Cardiac atrium fibroblast (primary cell): ENCODE measurements at places on chromosomes 13 and 19. TPM values are rescaled to one million over a fixed set of nuclear protein-coding genes. Genes with fewer than 3 reads are reported as not detected.

Gene ZIK1
- total RNA-seq: 6.3 and 7.9 TPM in 2 replicates

Gene MUC16
- not detected in 2 replicates for total RNA-seq

Gene C19orf81
- total RNA-seq: not detected in 2 replicates

Gene MPHOSPH8
- 9.7 and 12.2 TPM in 2 replicates for total RNA-seq

Gene CGB5
- total RNA-seq: not detected in 2 replicates

Gene TNFRSF19
- total RNA-seq: 8.5 and 19.3 TPM in 2 replicates

Gene GJB2
- not detected in 2 replicates for total RNA-seq

Gene LILRB5
- not detected in 2 replicates for total RNA-seq

Gene DAND5
- not detected in 2 replicates for total RNA-seq

Gene SIGLEC6
- 0.36 TPM in 1 of 2 replicates, not detected in the other for total RNA-seq

Gene MIPEP
- 12.8 and 14.1 TPM in 2 replicates for total RNA-seq

Gene RASL11A
- 5.8 and 13.4 TPM in 2 replicates for total RNA-seq

Gene LRRC63
- not detected in 2 replicates for total RNA-seq

Gene APLP1
- 20.4 and 38.2 TPM in 2 replicates for total RNA-seq

Gene ZNF181
- 14.6 and 18.8 TPM in 2 replicates for total RNA-seq

Gene IZUMO2
- not detected in 2 replicates for total RNA-seq

Gene SLITRK5
- total RNA-seq: not detected in 2 replicates

Gene KIRREL2
- total RNA-seq: 0.81 TPM in 1 of 2 replicates, not detected in the other

Gene LRRC8E
- 5.6 and 5.7 TPM in 2 replicates for total RNA-seq

Gene RXFP2
- total RNA-seq: not detected in 2 replicates

Gene ELSPBP1
- not detected in 2 replicates for total RNA-seq

Gene RGS9BP
- 0.16 and 0.36 TPM in 2 replicates for total RNA-seq

Gene SPART
- 65.9 and 104 TPM in 2 replicates for total RNA-seq

Gene CEACAM7
- not detected in 2 replicates for total RNA-seq

Gene ATXN8OS
- total RNA-seq: not detected in 2 replicates

Gene ASPDH
- total RNA-seq: not detected in 2 replicates

Gene FGF22
- not detected in 2 replicates for total RNA-seq

Gene C19orf18
- total RNA-seq: not detected in 2 replicates
